Peyer's patch (tissue), 4 donors: ENCODE measurements at places on chromosomes 5 and 9. TPM values are rescaled to one million over a fixed set of nuclear protein-coding genes. Genes with fewer than 3 reads are reported as not detected.

DNA sequence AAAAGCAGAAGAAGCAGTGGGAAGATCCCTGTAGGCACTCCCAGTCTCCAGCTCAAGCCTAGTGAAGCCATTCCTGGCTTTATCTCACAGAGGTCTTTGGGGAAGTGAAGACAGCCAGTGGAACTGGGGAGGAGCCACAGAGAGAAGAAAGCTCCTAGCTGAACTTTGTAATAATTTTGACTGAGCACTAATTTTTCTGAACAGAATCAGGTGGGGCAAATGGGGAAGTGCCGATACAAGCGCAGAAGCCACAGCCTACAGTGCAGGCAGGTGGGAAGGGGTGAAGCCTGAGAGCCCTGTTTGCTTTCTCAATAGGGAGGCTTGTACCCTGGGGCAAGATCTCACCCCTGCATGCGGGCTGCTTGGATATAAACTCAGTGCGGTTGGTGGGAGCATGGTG lies 48.4 kb upstream of the SNAPC3 start:
- no peak for DNase-seq

GRCh38 chr5:111146053-111146452 lies 53.9 kb downstream of the WDR36 start:
- no peak for DNase-seq

GRCh38 chr5:149358868-149359495 lies 1.1 kb downstream of the PCYOX1L start:
- DNase-seq: no peak

DNA sequence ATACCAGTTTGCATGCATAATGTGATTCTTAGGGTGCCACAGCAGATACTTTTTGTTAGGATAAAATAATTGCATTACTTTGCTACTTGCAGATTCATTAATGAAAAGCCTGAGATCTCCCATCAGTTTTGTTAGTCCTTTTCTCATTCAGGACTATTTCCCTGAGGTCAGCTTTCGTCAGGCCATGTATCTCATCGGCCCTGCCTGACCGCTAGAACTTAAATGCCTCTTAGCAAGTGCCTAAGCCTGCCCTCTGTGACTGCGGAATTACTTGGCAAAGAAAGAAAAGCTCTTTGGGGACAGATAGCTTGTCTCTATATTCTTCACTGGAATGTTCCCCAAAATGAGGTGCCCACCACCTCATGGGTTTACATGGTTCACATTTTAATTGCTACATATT lies 147.8 kb downstream of the KCTD16 start:
- DNase-seq: no peak

DNA sequence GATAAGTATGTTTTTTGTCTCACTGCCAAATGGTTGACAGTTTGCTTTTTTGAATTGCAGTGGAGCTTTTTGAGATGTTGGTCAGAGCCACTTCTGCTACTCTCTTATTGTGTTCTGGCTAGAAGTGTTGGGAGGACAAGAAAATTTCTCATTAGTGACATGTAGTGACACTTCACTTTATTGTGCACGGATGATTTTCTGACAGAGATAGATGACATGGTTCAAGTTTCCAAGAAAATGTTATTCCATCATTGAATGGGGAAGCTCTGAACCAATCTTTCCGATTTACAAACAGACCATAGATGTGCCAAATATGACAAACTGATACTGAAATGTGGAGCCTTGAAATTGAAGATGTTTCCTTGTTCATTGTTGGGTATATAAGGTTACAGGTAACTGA lies 558.9 kb upstream of the WWC1 start:
- no peak for DNase-seq

DNA sequence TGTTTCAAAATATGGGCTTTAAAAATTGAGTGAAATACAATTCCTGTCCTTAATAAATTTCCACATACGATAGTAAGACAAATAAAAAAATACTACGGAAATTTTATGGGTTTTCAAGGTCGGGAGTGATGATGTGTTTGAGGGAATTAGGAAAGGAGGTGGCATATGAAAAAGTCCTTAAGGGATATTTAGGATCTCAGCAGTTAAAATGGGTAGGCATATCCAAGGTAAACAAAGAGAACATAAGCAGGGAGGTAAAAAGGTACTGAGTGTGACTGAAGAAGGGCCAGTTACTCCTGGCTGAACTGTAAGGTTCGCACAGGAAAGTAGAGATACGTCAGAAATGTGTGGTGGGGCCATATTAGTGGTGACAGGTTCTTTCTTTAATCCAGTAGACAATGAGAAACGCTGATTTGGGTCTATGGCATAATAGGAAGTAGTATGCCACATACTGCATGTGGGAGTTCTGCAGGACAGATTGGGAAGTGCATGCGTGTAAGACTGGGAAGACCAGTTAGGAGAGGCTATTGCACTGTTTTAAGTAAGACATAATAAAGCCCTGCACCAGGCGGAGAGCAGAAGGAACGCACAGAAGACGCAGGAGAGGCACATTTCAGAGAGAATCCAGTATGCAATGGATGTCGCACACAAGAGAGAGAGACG lies 937 bp upstream of the HMGCR start:
- DNase-seq: peak; percentile 64

GRCh38 chr5:127492854-127493738 lies 24.3 kb upstream of the PRRC1 start:
- DNase-seq: no peak

GRCh38 chr9:20048985-20049384 lies 260.1 kb upstream of the SLC24A2 start:
- no peak for DNase-seq

- no peak for DNase-seq
Measured at GRCh38 chr5:125604104-125604503, 819.1 kb upstream of the GRAMD2B start.

- DNase-seq: no peak
Measured at GRCh38 chr9:3012842-3013241, 168.9 kb upstream of the PUM3 start.

DNA sequence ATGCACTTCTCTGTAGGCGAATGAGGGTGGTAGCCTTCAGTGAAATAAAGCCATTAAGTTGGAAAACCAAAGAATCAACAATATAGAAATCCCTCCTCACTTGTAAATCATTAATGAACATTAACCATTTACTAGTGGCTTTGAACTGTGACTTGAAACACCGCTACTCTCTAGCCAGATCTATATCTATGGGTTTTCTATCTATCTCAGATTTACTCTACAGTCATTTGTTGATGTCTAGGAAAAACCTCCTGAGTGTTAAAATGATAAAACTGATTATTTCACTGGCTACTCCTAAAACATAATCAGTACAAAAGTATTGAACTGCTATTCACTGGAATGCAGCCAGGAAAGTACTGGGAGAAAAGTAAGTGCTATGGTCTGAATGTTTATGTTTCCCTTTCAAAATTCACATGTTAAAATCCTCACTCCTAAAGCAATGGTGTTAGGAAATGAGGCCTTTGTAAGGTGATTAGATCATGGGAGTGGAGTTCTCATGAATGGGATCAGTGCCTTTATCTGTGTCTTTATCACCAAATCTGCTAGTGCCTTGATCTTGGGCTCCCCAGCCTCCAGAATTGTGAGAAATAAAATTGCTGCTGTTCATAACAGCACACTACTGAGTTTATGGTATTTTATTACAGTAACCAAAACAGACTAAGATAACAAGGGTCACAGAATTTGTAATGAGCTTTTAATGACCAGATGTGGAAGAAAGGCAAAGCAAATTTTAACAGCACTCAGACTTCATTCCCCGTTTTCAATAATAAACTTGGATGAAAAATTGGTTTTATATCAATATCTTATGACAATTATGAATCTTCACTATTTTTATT lies 8.6 kb upstream of the OXCT1 start:
- DNase-seq: no peak

DNA sequence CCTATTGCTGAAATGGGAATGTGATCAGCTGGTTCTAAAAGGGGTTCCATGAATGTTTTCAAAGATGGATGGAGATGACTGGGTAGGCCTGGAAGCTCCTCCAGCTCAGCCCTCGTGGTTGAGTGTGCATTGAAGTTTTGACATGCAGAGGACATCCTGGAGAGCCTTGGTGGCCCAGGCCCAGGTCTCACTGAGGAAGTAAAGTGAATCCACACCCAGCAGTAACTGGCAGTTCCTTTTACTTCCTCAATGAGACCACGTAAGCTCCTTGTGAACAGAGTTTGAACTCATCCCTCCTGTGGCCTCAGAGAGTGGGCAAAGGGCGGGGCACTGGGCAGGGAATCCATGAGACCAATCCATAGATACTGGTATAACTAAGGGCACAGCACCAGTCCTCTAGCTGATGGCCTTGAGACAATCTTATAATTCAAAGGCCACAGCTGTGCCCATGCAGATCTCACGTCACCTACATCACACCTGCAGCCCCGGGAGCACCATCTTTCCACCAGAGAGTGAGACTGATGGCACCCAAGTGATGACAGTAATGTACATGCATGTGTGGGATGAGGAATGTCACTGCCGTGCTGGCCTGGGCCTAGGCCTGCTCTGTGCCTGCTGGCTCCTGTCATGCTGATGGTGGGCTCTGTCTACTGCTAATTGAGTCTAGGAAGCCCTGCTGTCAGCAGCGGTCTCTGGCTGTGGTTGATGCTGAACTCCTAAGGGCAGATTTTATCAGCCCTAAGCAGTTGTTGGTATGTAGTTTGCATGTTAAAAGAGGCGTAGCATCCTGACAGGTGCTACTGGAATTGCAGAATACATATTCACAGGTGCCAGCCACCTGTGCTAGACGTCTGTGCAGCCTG lies 257.8 kb downstream of the FSTL4 start:
- no peak for DNase-seq

DNA sequence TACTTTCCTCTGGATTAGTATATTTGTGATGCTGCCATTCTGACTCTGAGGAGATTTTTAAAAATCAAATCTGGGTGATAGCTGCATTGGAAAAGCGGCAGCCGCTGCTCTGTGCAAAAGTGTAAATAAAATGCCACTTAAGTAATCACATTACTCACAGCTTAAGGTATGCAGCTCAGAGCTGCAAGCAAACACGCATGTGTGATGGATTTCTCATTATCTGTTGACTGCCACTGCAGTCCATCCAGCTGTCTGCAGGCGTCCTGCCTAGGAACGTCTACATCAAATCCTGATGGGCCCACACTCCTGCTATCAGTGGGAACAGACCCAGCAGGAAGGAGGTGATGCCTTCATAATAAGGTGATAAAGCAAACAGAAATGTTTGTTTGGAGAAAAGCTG lies 216.9 kb downstream of the SPOCK1 start:
- DNase-seq: no peak

DNA sequence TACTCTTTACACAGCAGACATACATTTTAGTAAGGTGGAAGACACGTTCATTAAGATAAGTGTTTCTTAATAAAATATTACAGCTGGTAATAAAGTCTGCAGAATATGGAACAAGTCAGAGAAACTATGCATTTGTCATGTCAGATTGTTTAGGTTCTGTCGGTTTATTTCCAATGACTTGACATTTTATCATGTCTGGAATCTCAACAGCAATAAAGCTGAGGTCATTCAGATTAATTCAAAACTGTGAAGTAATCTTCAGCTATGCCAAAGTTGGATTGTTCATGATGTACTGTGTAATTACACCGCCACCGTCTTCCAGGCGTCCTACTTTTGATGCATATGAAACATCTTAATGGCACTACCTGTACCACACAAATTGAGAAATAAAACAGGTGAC lies 1032.6 kb downstream of the CDH12 start:
- DNase-seq: no peak

- peak; percentile 32 for DNase-seq
Measured at GRCh38 chr5:132253008-132253441, 4.5 kb upstream of the PDLIM4 start.

DNA sequence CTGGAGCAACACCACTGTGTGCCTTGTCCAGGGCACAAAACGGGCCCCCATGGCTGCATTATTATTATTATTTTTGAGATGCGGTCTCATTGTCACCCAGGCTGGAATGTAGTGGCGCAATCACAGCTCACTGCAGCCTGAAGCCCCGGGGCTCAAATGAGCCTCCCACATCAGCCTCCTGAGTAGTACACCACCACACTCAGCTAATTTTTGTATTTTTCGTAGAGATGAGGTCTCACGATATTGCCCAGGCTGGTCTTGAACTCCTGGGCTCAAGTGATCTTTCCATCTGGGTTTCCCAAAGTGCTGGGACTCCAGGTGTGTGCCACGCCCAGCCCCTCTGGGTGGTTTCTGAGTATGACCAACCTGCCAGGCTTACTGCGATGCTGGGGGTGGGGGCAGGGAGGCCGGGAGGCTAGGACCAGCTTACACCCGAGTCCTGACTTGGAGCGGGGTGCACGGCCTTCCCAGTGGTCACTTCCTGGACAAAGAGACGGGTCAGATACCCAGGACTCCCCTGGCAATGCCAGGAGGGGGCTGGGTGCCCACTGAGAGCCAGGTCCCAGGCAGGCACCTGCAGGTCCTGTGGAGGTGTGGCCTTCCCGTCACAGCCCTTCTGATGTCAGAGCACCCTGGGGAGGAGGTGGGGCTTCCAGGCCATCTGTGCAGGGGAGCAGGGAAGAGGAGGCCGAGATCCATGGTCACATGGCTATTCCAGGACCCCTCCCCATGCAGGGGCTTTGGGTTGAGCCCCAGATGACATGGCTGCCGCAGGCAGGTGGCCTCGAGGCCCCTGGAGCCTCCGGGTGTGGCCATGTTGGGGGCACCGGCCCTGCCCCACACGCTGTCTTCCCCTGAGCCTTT lies 8.3 kb upstream of the NRARP start:
- peak; percentile 69 for DNase-seq

DNA sequence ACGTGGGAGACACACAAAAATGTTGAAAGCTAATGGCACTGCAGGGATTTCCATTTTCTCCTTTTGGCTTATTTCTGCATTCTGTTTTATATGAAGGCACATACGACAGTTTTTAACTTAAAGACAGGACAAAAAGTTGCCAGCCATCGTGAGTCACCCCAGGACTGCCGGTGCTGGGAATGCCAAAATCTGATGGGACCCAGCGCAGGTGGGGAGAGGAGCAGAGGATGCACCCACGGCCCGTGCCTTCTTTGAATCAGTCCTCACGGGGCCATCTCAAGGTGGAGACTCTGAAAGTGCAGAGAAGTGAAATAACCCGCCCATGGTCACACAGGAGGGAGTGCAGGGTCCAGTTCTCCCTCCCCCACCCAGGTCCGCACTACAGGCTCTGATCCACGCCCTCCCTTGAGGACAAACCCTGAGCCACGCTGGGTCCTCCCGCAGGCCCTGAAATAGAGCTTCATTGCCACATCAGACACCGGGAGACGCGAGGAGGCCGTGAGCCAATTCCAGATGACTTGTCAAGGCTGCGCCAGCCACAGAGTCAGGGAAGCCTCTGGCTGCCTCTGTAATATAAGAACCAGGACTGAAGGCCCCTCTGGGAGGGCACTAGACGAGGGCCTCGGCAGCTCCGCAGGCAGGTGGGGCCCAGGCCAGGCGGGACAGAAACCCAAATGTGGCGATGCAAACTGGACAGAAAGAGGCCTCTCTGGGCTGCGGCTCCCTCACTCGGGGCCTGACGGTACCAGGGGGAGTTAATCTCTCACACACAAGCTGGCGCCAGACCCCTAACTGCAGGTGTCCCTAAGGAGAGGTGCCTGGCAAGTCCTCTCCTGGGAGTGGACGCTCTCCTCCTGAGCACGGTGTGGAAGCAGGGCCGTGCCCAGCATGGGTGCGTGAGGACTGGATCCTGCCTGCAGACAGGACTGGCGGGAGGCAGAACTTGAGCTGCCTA lies 22.9 kb downstream of the ADAMTS2 start:
- no peak for DNase-seq

- no peak for DNase-seq
Measured at GRCh38 chr9:72538921-72539702, 17.7 kb downstream of the TMC1 start.

GPSM1 gene
- total RNA-seq: 5.5 TPM

CCDC192 gene
- total RNA-seq: not detected

KIF4B gene
- not detected for total RNA-seq

FOXE1 gene
- not detected for total RNA-seq

SLC24A2 gene
- not detected for total RNA-seq

CLIC3 gene
- not detected for total RNA-seq

PCDHGA5 gene
- total RNA-seq: 1.6 TPM

CDX1 gene
- 390 TPM for total RNA-seq

DOCK8 gene
- total RNA-seq: 14.4 TPM

WDR36 gene
- total RNA-seq: 14.4 TPM

FOXD4L6 gene
- not detected for total RNA-seq
